ENCODE measurements at places on chromosomes 5 and 9. TPM values are rescaled to one million over a fixed set of nuclear protein-coding genes. Genes with fewer than 3 reads are reported as not detected.
A peak's percentile ranks its signal among the peaks of the same experiment; 100 is the strongest.

The DDX4 gene
- total RNA-seq: not detected

GRCh38 chr5:178404987-178405386, 172.4 kb upstream of the PHYKPL start:
- DNase-seq: no peak

- no peak for DNase-seq
These were observed 472.1 kb upstream of the TNC start for GRCh38 chr9:115590011-115590410.

GRCh38 chr9:111842313-111842712, 47.6 kb upstream of the SHOC1 start:
- no peak for DNase-seq

- peak; percentile 56 for DNase-seq
These were observed 17.3 kb downstream of the SLC22A5 start for GRCh38 chr5:132386644-132387286.

DNA sequence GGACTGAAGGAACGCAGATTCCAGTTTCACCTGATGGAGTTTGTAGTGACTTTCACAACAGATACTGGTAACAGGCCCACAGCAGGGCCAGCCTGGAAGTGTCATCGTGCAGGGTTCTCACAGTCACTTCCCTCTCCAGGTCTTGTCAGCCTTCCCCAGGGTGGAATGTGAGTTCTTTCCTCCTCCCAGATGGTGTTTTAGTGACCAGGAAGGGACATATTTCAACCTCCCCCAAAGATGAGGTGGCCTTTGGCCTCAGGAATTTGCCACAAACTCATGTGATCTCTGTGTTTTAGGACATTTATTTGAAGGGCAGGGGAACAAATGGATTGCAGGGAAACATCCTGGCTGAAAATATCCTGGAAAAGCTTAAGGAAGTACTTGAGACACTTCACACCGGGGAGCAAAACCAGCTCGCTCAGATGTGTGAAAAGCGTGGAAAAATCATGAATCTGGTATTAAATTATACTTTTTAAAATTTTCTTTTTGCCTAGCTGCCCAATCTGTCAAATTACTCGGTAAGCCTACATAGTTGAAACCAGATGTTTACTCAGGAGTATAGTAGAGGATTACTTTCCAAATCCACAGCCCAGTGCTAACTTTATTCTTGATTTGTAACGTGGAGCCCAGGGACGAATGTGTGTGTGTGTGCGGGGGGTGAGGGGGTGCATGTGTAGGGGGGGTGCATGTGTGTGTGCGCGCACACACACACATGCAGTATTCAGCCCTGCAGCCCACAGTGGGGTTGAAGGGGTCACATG, 66.8 kb downstream of the PTPDC1 start:
- peak; percentile 27 for DNase-seq

The SLU7 gene
- 52.6 TPM for total RNA-seq

The ROR2 gene
- total RNA-seq: not detected

- no peak for DNase-seq
These were observed 118.3 kb downstream of the DRD1 start for GRCh38 chr5:175325681-175326080.

DNA sequence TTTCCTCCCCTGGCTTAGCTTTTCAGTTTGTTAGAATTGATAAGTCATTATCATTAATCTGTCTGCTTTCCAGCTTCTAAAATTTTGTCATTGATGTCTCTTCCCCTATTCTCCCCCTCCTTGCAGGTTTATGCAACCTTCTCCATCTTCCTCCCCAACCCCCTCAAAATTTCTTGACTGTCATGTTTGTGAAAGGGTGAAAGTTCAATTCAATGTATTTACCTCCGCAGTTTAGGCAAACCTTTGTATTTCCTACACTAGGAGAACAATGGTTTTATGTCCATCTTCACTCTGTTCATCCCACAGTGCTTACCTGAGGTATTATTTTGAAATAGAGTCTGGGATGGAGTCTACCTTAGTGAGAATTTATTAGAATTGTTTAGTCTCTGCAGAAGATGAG, 117.9 kb downstream of the ALDH1A1 start:
- DNase-seq: peak; percentile 82

- no peak for DNase-seq
These were observed 23.7 kb downstream of the KLHL3 start for GRCh38 chr5:137712139-137712667.

The KCNV2 gene
- not detected for total RNA-seq

GRCh38 chr9:123568691-123569688, 213.0 kb downstream of the CRB2 start:
- DNase-seq: no peak

- no peak for DNase-seq
These were observed 1.4 kb upstream of the HSDL2 start for GRCh38 chr9:112378328-112379176.

GRCh38 chr9:105024529-105024928, 96.6 kb upstream of the ABCA1 start:
- DNase-seq: no peak

DNA sequence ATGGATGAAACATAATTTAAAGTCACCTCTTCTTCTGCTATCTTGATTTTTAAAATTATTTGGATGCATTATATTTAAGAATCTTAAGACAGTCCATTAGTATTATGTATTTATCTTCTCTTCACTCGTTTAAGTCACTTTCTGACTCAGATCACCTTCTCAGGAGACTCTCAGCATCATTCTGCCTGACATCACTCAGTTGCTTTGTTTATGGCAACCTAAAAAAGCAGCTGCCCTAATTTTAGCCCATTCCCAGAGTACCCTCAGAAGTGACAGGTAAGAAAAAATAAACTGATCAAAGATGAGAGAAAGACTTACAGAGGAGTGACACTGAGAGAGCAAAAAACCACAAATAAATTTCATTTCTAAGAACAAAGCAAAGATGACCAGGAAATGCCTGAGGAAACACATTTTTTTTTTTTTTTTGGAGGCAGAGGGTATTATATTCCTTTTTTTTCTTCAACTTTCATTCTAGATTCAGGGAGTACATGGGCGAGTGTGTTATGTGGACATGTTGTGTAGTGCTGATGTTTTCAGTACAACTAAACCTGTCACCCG, 140.5 kb downstream of the MUSK start:
- no peak for DNase-seq
